Motor neuron (in vitro differentiated cells): ENCODE measurements at places on chromosomes 7 and 10.

GRCh38 chr10:64535131-64535867, 1014.1 kb downstream of the REEP3 start:
- no peak for ATAC-seq

DNA sequence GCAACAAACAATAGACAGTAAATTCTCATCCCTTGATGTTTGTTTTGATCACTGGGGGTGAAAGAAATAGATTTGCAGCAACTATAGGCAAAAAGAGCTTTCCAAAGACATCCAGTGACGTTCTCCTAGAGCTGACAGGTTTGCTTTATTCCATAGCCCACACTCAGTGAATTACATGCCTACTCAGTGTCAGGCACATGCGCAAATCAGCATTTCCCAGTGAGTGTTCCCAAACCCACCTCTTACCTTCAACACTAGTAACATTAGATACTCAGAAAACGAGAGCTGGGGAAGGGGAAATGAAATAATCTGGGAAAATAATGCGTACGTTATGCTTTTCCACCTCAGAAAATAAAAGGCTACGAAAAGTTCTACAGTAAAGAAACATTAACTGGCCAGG, 144.1 kb downstream of the CPEB3 start:
- no peak for ATAC-seq

DNA sequence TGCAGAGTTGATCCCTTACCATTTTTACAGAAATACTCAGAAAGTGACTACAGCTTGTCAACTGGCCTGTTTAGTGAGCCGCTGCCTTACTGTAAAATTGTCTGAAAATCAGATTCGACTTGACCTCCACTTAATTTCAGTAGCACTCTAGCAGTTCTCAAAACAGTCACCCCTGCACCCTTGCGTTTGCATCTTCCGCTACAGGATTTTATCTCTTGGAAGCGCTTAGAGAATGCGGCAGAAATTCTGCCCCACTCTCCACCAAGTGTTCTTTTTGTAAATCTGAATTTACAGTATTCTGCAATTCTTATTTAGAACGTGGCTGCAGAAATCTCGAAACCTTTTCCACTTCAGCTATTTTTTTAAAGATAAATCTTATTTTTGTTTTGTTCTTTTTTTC, 1.9 kb upstream of the TWIST1 start:
- no peak for ATAC-seq

GRCh38 chr10:18886102-18886501, 162.5 kb upstream of the MALRD1 start:
- no peak for ATAC-seq

DNA sequence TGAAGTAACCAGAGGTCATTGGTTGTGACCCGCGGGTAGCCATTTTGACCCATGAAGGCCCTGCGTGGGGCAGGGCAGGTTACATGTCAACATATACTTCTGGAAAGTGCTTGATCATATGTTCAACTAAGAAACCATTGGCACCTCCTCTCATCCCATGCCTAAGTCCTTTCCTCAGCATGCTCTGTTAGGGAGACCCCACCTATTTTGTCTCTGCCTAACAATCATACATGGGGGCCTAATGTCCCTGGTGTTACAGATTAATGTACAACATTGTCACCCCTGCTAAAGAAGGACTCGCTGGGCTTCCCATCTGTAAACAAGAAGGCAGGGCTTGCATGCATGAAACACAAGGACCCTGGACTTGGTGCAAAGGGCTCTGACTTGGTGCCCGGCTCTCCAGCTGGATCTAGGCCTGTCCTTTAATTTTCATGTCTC, 133.7 kb upstream of the TNS3 start:
- no peak for ATAC-seq

DNA sequence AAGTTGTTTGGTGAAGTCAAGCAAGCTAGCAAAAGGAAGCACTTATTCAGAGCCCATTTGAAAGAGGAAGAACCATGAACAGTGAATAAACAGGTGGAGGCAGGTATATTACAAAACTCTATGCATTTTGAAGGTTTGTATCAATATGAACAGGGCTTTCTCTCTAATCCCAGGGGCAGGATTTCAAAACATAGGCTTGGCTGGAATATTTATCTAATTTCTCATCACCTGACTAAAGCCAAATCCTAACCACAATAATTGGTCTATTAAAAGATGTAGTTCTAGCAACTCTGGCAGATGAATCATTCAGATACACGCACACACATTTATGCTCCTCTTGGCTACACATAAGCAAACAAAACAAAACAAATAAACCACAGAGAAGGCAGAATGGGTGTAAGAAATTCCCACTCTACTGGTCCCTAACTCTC, 554.4 kb downstream of the INHBA start:
- no peak for ATAC-seq

DNA sequence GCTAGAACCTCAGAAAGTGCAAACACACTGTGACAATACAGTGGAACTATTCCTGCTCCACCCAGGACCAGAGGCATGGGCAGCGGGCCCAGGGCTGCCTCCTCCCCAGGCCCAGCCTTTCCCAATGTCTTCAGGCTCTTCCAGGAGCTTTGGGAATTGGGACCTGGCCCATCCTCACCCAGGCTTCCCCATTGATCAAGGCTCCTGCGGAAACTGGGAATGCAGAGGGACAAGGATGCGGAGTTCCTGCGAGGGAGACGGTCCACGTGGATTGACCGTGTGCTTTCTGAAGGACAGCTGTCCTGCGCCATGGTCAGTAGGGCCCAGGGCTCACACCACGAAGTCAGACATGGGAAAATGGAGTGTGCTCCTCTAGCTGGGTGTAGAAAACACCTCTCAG, 56.6 kb downstream of the CSGALNACT2 start:
- ATAC-seq = peak; percentile 58

GRCh38 chr10:77377034-77377433, 260.6 kb downstream of the KCNMA1 start:
- no peak for ATAC-seq

DNA sequence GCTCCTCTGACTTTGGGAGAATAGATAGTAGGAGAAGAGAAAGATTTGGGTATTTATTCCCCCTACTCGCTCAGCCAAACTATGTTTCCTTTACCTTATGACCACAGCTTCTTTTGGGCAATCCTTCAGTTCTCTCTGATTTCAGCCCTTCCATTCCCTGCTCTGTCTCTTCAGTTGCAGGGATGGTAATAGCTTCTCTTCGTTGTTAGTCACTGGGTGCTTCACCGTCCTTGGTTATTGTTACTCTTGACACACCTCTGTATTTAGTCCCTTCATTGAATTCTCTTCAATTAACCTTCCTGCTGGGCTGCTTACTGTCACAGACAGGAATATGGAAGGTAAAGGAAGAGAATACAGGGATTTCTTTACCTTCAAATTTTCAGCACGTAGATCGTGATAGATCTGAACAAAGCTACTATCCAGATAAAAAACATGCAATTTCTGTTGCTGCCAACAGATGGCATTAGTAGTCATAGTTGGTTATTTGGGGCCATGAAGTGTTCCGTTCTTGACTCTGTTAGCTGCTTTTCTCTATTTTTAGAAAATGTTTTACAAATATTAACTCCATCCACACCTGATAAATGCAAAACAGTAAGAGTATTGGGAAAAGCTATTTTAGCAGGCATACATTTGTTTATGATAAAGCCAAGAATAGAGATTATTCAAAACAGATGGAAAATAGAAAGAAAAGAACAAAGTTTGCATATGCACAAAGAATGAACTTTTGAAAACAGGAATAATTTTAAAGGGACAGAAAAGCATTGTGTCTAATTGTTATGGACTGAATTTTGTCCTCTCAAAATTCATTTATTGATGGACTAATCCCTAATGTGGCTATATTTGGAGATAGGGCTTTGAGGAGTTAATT, 14.0 kb upstream of the PTTG1IP2 start:
- ATAC-seq = peak; percentile 90

DNA sequence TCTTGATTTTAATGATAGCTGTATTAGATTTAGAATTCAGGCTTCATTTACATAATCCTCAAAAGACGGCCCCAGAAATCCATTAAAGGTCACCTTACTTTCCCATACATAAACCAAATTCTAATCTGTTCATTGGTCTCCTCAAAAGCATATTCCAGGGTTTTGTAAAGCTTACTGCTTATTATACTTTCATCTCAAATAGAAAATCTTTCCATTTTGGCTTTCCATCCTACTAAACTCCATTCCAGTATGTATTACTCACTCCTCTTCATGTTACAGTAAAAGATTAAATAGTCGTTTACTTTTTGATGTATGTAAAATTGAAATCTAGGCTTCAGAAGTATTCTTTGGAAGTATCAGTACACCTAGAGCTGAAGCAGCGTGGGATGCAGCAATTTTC, 143.5 kb upstream of the LRRN3 start:
- no peak for ATAC-seq

- ATAC-seq = peak; percentile 87
Measured at GRCh38 chr7:25093268-25093826, 31.7 kb downstream of the CYCS start.

DNA sequence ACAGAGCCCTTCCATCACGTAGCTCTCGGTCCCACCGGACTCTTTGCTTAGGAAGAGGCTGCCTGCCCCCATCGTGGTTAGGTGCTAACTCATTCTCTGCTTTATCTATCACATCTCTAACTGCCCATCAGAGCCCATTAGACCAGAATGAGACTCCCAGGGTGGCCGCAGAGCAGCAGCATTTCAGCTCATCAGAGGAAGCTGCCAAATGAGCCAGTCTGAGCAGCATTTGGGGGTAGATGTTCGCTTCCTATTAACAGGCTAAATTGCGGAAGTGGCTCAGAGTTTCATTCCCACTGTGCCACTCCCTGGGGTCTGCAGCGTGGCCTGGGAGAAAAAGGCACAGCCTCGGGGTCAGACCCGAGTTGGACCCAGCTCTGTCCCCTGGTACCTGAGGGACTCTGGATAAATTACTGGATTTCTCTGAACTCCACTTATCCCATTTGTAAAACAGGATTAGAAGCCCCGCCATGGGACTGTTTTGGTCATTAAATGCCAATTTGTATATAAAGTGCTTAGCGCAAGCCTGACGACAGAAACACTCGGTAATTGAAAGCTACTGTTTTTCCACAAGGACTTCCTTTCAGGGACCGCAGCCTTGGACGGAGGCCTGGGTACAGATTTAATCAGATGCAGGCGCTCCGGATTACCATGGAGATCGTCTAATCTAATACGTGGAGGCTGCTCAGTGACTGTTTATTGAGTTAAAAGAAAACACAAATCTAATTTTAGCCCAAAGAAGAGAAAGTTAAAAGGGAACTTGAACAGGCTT, 73.8 kb upstream of the PRLHR start:
- peak; percentile 85 for ATAC-seq

DNA sequence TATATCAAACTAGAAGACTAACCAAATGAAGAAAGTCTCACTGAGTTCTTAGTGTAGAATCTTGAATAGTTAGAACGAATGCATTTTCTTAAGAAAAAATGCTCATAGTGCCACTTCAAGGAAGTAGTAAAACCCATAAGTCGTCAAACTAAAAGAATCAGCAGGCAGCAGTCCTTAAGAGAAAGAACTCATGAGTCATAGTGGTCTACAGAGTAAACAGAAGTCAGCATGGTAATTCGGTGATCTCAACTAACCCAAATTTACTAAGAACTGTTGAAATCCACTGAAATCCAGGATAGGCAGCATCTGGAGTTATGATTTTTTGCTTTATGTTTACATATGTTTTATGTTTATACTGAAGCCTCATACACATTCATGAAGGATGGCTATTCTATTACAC, 256.2 kb downstream of the LHFPL3 start:
- ATAC-seq = no peak

- ATAC-seq = no peak
Measured at GRCh38 chr10:108166401-108166800, 1001.9 kb upstream of the SORCS1 start.

DNA sequence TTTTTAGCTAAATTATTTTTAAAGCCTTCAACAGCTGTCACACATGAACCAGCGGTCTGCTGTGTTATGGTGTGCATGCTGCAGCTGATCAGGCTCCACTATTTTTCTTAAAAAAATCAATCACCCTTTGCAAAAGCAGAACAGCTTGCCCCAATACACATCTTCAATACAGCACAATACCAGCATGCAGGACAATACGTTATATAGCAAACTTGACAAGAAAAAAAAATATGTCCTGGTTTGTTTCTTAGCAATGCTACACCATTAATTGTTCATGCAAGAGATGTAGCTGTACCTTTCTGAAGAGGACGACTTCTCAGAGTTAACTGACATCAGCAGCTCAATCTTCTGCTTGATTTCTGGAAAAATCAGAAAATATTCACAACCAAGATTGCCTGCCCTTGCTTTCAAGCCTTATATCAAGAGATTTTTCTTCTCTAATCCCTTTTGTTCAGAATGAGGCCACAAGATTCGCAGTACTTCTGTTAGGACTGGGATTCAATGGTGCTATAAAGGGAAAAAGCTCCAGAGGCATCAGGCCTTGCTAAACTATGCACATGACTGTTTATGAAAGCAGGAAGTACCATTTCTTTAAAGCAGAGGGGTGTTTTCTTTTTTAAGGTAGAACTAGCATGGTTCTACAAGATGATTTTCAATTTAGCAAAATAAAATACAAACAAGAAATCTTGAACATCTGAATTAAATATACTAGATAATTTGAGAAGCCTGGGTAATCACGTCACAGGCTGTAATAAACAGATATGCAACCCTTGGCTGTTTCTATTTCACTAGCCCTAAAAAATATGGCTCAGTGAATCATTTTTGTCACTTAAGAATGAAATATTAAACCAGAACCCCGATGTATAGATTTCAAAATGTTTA, 120.0 kb downstream of the SRPK2 start:
- peak; percentile 85 for ATAC-seq

DNA sequence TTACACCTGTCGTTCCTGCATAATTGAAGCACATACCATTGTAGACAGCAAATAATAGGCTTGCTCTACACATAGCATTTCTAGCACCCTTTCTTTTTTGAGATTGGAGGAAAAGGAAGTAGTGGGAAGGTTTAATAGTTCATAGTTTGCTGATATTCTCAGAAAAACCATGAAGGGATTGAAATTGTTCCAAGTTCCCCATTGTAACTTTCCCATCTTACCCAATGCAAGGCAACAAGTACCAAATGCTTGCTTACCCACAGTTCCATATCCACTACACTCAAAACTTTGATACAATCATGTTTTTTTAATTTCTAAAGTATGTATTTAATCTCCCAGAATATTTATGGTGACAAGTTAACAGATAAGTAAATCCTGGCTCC, 13.8 kb downstream of the CYP3A5 start:
- ATAC-seq = no peak

DNA sequence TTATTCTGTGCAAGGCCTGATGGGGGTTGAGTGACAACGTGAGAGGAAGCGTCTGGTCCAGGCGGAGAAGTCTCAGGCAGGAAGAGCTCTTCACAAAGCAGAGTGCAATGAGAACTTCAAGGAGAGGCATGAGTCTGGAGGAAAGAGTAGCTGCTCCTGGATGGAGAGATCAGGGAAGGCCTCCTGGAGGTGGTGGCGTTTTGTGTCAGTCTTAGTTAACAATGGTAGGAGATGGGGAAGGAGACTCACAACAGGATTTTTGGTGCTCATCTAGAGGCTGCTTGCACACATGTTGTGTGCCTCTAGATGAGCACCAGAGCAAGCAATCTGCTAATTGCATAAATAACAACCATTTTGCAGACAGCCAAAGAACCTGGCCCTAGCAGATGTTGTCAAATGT, 442.8 kb upstream of the PODXL start:
- ATAC-seq = no peak

- no peak for ATAC-seq
Measured at GRCh38 chr10:113397047-113397446, 155.8 kb upstream of the HABP2 start.

- ATAC-seq = no peak
Measured at GRCh38 chr7:98643236-98643985, 26.3 kb downstream of the NPTX2 start.
